ENCODE measurements at places on chromosomes 6 and 20.

DNA sequence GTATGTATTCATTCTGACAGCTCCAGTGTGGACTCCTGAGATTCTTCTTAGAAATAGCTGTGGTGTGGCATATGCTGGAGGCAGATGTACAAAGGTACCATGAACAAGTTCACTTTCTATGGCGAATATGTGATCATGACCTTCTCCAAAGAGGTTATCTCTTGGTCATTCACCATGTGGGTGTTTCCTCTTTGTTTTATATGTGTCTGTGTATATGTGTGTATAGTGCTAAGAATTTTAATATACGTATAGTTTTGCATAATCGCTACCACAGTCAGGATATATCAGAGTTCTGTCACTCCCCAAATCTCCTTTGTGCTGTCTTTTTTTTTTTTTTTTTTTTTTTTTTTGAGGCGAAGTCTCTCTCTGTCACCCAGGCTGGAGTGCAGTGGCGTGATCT lies 47.1 kb downstream of the PHACTR2 start:
- no peak for DNase-seq

DNA sequence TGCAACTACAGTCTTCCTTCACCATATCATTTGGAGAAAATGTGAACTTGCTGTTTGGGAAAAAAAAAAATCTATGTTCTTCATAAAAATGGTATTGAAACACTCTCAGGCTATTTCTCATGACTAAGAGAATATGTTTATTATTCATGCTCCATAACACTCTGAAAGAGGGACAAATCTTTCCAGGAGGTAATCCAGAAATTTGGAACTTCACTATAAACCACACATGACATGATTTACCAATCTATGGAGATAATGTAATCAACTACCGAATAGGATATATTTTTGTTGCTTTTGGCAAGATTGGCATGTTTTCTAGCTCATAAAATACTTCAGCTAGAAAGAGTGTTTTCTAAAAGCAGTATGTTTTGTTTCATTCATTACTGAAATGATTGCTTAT lies 56.3 kb downstream of the THEMIS start:
- no peak for DNase-seq

- DNase-seq: no peak
Measured at GRCh38 chr20:7217606-7218005, 450.1 kb downstream of the BMP2 start.

DNA sequence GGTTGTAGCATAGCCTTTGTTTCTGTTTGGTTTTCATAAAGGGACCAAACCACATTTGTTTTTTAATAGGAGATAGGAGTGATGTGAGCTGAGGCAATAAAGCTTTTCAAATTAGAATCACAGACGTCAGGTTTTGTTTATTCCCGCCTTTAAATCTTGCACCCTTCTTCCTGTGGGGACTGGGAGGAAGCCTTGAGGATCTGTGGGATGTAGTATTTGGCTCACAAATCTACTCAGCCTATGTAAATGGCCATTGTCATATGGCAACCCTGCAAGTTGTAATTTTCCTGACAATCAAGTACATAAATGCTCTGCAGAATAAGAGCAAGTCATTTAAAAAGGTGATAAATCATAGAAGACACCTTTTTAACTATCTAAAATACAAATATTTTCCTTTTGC lies 110.4 kb downstream of the ADGRG6 start:
- DNase-seq: no peak

GRCh38 chr6:108463784-108464183 lies 96.9 kb upstream of the FOXO3 start:
- DNase-seq: no peak

DNA sequence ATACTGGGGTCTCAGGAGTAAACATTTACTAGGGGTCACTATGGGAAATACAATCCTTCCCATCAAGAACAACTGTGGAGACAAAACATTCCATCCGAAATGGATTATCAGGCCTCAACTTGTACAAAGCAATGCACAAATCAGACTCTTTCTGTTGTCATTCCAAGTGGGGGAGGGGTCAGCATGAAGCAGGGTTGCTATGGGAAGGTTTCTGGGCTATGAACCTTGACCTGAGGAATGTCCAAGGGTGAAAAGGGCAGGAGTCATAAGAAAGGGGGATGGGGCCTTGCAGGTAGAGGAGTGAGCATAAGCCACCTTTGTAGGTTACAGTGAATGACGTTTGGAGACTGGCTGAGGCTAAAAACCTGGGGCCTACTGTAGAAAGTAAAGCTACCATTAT lies 3.1 kb downstream of the METTL24 start:
- no peak for DNase-seq

DNA sequence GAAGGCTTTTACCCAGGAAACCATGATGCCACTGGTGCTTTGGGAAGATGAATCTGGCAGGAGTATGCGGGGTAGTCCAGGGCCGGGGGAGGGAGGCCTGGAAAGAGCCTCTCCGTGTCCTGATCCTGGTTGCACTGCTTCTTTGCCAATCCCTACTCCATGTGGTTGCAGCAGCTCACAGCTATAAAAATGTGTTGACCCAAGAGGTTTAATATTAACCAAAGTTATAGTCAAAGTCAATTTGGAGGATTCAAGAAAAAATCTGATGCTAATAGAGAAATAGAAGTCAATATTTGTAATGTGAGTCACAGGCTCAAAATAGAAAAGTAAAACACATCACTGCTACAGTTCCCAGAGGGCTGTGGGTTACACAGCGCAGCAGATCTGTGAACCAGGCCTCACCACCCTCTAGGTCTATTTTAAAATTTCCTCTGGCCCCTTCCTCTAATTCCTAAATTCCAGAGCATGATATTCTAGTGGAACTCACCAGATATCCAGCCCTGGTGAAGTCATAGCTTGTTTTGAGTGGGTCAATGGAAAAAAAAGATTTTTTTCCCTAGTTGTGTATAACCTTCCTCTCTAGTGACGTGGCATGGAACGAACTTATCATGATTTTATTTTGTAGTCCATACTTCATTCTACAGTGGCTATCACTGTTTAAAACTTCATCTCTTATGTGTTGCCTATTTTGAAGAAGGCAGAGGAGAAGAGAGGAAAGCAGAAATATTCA lies 63.2 kb upstream of the BMP2 start:
- peak; percentile 68 for DNase-seq

GRCh38 chr20:33862709-33863403 lies 51.7 kb downstream of the CHMP4B start:
- peak; percentile 36 for DNase-seq

DNA sequence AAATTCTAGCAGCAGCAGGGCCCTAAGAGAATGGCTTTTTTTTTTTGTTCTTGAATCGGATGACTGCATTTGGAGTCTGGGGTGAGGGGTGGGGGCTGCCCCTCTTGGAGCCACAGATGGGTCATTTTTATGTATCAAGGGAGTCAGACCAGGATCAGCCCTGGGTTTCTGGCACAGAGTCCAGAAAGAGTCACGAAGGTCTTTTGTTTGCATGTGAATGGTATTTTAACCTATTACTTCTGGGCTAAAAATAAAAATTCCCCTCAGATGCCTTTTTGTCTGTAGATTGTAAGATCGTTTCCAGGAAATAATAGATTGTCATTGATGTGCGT lies 72.5 kb downstream of the PHACTR3 start:
- no peak for DNase-seq

GRCh38 chr6:18088419-18089296 lies 33.8 kb downstream of the NHLRC1 start:
- DNase-seq: no peak

DNA sequence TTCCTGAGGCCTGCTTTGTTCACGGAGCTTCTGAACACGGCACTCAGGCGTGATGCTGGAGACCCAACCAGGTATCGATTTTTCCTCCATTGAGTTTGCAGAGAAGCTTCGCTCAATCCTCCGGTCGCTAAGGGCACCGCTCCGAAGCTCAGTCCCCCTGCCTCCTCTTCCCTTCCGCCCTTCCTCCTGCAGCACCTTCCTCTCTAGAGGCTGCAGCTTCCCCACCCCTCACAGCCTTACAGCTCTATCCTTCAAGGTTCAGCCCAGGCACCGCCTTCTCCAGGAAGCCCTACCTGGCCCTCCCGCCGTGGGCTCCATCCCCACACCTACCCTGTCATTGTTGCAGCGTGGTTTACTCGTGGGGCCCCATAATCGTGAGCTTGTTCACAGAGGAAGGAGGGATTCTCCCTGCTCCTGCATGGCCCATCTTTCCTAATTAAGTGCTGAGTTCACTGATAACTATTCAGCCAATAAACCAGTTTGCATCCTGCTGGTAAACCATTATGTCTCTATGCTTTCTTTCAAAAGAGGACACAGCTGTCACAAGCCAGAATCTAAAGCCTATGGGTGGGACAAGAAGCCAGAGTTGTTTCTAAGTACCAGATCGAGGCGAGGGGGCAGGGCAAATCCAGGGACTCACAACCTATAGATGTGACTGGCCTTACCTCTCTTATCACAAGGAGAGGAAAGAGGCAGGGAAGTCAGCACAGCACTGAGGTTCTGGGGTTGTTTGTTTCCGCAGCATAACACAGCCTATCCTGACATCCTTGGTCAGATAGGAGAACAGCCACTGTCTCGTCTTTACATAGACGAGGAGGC lies 152.0 kb downstream of the GRM4 start:
- DNase-seq: no peak

- DNase-seq: no peak
Measured at GRCh38 chr6:2141644-2142290, 103.6 kb downstream of the GMDS start.

GRCh38 chr6:25556516-25556915 lies 95.5 kb upstream of the SCGN start:
- DNase-seq: peak; percentile 29

GRCh38 chr6:127402890-127403617 lies 56.1 kb downstream of the KIAA0408 start:
- no peak for DNase-seq

DNA sequence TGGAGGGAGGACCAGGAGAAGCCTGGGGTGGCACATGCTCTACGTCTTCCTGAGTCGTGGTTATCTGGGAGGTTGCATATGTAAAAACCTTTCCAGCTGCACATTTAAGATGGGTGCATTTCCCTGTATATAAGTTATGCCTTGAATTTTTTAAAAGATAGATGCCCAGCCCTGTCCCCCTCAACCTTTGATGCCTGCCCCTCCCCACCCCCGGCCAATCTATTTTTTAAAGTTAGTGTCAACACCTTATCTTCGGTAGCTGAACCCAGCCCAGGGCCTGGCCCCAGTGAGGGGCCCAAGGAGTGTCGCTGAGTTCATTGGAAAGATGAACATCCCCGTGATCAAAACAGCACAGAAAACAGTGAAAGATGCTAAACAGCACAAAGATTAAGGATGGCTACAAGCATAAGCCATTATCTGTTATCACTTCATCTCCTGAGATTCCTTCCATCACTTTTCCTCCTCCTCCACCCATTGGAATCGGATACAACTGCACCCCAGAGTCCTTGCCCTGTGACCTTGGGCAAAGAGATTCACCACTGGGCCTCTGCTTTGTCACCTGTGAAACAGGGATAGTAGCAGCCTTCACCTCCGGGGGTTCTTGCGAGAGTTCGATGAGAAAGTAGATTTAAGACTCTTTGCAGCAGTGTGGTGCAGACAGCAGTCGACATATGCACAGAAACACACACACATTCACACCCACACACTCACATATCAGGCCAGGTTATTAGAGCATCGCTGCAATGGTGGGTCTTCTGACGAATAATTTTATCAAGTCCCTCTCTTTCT lies 47.5 kb downstream of the SIRPA start:
- no peak for DNase-seq

- no peak for DNase-seq
Measured at GRCh38 chr6:167757249-167757648, 69.5 kb upstream of the AFDN start.

DNA sequence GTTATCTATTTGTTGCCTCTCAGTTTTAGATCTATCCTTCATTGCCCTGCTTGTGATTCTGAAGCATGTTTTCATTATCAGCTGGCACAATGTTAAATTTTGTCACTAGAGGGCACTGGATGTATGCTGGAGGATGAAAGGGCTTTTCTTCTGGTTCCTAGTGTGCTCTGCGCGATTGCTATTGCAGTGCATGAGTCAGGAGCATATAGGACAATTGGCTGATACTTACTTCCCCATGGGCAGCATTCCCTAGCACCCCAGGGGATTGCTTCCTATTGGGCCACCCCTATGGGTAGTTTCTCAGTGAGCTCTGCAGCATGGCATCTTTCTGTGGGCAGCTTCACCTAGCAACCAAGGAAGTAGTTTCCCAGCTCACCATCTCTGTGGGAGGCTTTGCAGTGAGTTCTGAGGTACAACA lies 280.3 kb upstream of the SYNCRIP start:
- DNase-seq: no peak

- no peak for DNase-seq
Measured at GRCh38 chr6:39517756-39518155, 195.3 kb upstream of the KCNK16 start.

- DNase-seq: no peak
Measured at GRCh38 chr20:39899881-39900280, 789.2 kb downstream of the MAFB start.

DNA sequence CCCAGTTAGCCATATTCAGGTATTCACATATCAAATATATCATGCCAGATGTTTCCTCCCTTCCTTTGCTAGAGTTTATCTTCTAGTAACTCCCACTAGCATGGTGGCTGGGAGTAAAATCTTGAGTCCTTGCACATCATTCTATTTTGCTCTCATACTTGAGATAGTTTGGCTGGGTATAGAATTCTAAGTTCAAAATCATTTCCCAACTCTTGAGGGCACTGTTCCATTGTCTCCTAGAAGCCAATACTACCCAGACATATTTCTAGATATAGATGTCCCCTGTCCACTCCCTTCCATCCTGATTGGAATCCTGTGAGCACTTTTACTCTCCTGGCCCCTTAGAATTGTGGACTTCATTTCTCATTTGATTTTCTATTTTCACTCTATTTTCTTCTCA lies 104.7 kb downstream of the ZFP64 start:
- DNase-seq: no peak

GRCh38 chr6:20893412-20893811 lies 359.2 kb downstream of the CDKAL1 start:
- DNase-seq: no peak

- DNase-seq: no peak
Measured at GRCh38 chr6:131197716-131198115, 62.4 kb downstream of the AKAP7 start.

DNA sequence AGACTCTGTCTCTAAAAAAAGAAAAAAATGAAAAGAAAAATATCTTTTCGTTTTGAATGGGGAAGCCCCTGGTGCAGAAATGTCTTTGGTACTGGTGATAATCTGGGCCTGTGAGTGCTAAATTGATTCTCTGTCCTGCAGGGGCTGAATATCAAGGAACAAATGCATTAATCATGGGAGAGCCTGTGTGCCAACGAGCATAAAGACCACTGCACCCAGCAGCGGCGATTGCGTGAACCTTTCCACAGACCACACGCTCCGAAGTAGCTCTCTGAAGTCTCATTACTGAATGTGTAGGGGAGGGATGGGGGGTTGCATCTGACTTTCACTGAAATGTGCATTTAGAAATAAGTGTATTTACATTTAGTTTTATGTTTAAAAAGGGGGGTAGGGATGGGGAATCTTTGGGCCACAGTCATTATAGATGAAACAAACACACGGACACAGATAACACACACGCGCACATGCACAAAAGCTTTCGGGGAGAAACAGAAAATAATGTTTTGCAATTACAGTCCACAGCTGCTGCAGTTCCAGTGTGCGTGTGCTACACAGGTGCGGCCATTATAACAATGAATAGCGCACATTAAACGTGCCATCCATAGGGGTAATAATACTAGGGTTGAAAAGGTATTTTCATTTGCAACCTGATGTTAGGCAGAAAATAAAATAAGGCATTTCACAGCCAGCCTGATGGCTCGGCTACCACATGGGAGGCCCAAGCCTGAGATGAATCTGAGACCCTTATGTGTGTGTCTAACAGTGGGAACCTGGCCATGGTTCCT lies 154.0 kb downstream of the MBOAT1 start:
- no peak for DNase-seq
